Hindlimb muscle (tissue), 1 donor: ENCODE measurements at places on chromosomes 4 and X.

- DNase-seq = no peak
Measured at GRCh38 chr4:163598028-163598427, 103.5 kb downstream of the TMA16 start.

- no peak for DNase-seq
Measured at GRCh38 chr4:123380728-123381716, 15.6 kb upstream of the SPRY1 start.

DNA sequence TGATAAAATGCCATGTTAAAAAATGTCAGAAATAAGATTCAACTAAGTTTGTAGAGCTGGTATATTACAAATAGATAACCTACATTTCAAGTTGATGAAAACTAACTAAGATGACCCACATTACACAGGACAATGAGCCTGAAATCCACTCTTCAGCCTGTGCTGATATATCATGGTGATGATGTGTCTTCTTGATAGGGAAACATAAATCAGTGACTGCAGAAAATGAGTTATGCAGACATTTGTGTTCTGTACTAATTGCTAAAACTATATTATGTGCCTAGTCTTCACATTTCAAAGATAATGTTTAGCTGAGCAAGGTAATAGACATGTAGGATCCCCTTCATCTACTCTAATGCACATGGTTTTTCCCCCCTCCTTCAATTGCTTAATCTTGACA, 331.6 kb upstream of the F9 start:
- DNase-seq = no peak

DNA sequence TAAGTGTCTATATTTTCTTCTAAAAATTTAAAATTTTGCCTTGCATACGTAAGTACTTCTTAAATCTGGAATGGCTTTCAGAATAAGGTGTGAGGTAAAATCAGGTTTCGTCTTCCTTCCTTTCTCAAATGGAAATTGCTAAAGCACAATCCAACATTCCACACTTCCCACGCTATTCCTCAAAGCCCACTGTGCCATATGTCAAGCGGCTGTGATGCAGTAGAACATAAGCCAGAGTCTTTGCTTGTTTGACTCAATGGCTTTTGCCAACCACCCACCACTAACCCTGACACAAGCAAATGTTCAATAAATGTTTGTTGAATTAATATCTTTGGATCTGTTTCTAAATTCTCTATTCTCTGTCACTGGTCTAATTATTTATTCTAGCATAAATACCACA, 1199.7 kb upstream of the TENM3 start:
- no peak for DNase-seq

GRCh38 chr4:185536411-185536709, 1.1 kb upstream of the PDLIM3 start:
- no peak for DNase-seq

GRCh38 chr4:123299212-123299691, 97.3 kb upstream of the SPRY1 start:
- peak; percentile 84 for DNase-seq

GRCh38 chr4:139523076-139523475, 32.9 kb downstream of the SETD7 start:
- DNase-seq = no peak

GRCh38 chrX:54181202-54181953, 1.7 kb downstream of the FAM120C start:
- DNase-seq = peak; percentile 27

DNA sequence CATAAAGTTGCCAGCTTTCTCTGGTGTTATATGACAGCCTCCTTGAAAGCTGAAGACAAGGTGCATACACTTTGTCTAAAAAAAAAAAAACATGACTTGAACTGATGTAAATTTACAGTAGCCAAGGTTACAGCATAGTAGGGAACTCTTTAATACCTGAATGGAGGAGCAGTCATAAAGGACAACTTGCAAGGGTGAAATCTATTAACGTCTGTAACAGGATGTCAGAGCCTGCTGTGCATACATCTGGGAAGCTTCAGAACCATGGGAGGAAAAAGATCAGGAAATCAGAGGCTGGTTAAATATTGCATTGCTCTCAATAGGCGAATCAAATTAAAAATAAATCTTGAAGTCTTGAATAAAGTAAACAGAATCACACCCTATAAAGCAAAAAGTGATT, 484.0 kb upstream of the CTSO start:
- no peak for DNase-seq

DNA sequence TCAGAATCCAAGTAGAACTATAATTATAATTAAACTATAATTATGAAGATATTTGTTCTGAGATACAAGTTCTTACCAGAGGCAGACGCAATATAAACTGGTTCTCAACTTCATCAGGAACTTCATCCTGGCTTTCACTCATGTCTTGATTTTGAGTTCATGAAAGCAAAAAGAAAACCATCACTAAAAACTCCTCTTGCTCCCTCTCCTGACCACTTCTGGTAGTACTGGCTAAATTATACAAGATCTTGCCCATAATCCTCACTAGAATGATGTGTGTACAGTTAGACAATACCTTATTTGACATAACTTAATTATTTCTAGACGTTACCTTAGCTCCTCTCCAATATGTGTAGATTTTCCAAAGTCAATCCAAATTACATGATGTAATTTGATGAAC, 3.7 kb downstream of the TAF7L start:
- peak; percentile 20 for DNase-seq

DNA sequence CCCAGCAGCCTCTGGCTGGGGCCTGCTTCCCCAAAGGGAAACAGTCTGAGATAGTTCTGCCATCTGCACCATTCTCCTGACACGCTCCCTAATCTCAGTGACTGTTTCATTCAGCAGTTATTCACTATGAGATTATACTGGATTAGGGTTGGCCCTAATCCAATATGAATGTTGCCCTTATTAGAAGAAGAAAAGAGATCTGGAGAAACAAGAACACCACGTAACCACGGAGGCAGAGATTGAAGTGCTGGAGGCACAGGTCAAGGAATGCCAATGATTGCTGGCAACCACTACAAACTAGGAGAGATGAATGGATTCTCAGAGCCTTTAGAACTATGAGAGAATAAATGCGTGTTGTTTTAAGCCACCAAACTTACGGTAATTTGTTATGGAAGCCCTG, 7.4 kb downstream of the ACOX3 start:
- no peak for DNase-seq

DNA sequence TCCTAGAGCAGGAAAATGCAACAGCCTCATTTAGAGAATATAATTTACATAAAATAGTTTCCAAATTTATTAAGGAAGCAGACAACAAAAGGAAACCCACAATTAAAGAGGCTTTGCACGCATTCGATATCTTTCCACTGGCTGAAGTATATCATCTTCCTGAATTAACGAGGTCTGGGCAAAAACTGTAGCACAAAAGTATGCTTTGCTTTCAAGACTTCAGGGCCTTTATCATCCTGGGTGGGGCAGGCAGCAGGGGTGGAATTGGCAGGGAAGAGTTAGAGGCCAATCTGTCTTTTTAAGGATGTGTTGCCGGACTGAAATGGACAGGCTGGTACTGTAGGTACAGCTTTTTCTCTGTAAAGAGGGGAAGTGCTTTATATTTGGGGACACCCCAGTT, 17.0 kb upstream of the STX18 start:
- DNase-seq = no peak

DNA sequence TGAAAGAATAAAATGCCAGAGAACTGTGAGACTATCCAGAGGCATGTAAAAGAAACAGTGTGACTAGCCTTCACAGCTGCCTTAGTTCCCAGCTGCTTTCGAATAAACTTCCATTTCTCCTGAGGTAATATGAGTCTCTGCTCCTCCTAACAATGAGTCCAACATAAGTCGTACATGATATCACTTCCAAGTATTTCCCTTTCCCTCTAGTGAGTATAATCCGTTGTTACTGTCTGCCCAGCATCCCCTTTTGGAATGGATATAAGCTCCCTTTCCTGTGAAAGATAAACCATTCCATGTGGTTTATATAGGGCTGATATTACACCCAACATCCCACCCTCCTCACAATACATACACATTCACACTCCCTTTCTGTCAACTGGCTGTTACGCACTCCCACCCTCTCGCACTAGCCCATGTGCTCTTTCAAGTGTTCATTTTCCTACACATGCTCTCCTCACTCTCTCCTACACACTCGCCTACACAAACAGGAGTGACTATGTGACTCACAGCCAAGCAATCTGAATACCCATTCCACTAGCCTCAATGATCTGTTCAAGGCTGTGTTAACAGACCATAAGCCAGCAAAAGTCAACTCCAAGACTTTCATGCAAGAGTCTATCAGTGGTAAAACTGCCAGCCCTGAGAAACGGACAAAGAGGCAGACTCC, 5.0 kb downstream of the NAF1 start:
- no peak for DNase-seq

- no peak for DNase-seq
Measured at GRCh38 chr4:105967058-105967658, 71.9 kb downstream of the NPNT start.

DNA sequence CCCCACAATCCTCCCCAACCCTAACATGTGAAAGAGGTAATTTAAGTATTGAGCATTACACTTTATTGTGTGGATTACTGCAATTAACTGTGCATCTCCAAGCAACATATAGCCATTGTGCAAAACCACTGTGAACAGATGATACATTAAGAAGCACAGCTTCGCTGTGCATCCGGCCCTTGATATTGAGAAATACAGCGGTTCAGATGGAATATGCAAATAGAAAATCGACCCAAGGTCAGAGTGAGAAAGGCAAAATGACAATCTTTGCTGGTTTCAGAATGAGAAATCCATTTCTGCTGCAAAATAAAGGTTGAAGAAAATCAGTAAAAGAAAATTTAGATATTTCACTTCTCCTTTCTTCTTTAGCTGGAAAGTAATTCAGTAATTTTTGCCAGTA, 805.9 kb upstream of the GRID2 start:
- no peak for DNase-seq

- DNase-seq = peak; percentile 32
Measured at GRCh38 chrX:2967998-2968909, 38.1 kb upstream of the ARSH start.

DNA sequence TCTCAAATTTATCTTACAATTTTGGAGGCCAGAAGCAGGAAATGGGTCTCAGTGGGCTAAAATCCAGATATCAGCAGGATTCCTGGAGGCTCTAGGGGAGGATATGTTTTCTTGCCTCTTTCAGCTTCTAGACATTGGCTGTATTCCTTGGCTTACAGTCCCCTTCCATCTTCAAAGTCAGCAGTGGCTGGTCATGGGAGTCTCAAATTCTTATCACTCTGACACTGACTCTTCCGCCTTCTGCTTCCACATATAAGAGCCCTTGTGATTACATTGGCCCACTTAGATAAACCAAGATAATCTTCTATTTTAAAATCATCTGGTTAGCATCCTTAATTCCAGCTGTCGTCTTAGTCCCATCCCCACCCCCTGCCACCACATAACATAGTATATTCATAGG, 113.0 kb downstream of the PCDH7 start:
- DNase-seq = no peak

- DNase-seq = no peak
Measured at GRCh38 chr4:1534095-1534872, 128.0 kb upstream of the NKX1-1 start.

DNA sequence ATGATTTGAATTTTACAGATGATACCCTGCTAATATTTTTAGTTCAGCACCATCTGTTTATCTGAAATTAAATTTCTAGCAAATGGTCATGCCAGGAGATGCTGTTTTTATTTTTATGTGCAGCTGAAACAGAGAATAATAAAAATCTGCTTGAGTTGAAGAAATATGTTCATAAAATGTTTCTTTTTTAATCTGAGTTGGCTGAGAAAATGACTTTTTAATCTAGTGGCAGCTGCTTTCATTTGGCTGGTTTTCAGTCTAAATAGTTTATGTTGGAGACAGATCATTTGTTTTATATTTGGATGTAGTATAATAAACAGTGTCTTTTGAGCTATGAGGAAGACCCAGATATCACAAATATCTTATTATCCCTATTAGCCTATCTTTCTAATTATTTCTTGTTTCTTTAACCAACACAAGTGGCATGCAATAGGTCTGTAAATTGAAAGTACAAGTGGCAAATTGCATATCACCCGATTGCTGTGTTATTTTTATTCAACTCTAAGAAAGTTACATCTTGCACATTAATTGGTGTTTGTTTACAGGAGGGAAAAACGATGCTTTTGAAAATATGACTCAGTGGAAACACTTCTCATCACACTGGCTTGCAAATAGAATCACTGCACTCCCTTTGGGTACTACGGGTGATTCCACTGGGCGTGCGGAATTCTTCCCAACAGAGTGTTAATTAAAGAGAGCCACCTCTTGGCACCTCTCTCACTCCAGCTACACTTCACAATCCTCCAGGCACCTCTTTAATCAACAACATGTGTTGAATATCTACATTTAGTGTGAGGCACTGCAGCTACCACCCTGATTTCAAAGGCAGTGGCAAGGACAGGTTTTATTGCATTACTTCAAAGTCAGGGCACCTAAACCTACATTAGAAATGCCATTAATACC, 51.7 kb upstream of the AP1S2 start:
- DNase-seq = no peak

GRCh38 chr4:107261241-107261874, 225.2 kb upstream of the DKK2 start:
- DNase-seq = no peak

DNA sequence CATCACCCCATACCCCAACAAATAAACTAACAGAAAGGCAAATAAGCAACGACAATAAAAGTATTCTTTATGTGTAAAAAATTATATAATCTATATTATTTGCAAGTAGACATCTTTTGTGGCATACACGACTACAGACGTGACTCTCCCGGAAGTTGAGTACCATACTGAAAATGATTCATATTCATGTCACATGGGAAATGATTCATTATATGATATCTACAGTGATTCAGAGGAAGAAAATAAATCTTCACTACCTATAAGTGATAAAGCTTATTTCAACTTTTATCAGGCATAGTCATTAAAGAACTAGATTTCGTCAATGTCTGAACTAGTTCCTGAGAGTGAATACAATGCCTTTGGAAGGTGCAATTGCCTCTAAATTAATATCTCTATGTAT, 4.6 kb upstream of the ANTXR2 start:
- DNase-seq = no peak

DNA sequence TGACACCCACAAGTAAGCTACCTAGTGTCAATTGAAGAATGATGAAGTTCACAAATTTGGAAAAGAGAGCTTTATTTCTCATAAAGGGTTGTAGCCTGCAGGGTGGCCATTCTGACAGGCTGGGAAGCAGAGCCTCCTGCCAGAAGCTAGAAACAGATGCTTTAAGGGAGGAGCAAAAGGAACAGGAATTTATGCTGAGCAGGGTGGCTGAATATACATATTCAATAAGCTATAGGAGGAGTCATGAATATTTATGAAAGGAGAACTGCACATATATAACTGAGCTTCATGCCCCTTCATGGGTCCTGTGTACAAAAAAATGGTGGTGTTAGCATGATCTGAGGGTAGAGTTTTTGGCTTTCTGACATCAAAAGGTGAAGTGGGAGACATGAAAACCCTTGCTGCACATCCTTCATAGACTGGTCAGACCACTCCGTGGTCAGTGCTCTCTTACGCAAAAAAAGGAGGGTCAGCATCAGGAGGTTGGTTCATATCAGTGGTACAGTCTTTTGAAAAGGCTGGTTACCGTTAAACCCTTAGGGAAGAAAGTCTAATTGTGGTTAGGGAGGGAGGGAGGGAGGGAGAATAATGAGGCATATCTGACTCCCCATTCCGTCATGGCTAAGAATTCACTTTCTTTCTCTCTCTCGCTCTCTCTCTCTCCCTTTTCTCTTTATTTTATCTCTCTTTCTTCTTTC, 121.4 kb downstream of the LUZP4 start:
- no peak for DNase-seq

- DNase-seq = no peak
Measured at GRCh38 chr4:82561786-82562563, at the start of gene TMEM150C. TMEM150C (minus strand) TSS chr4:82561988; CDS start chr4:82504657, 57,331 bp downstream.
